ENCODE measurements at places on chromosomes 6 and 20. TPM values are rescaled to one million over a fixed set of nuclear protein-coding genes. Genes with fewer than 3 reads are reported as not detected.

DNA sequence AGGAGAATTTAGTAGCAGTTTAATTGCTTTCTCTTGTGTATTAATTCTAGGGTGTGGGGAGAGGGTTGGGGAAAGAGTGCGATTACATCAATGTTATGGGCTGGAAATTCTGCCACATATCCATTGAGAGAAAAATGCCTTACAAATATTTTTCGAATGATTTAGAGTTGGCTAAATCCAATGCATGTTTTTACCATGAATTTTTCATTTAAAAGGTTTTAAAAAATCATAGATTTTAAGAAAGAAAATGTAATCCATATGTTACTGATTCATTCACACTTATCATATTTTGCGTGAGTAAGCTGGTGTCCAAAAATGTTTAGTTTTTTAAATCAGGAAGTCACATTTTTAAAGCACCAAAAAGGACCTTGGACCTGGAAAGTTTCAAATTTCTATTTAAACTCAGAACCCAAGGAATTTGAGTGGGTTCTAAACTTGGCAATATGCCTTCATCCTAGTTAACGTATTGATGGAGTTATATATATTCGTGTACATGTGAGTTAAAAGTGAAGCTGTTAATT lies 627.4 kb upstream of the CITED2 start:
- DNase-seq = no peak

- DNase-seq = no peak
Observed at GRCh38 chr6:40535110-40535818, 51.9 kb downstream of the LRFN2 start.

GRCh38 chr20:50192364-50193198 lies 2.0 kb downstream of the CEBPB start:
- DNase-seq = peak; percentile 53

CTNNBL1 gene
- 77.5 TPM for polyA plus RNA-seq

BFSP1 gene
- 3.6 TPM for polyA plus RNA-seq

- DNase-seq = no peak
Observed at GRCh38 chr6:78700991-78701390, 166.4 kb upstream of the IRAK1BP1 start.

- DNase-seq = peak; percentile 43
Observed at GRCh38 chr20:49685809-49686208, 27.9 kb downstream of the B4GALT5 start.

GRCh38 chr6:41684311-41685180 lies 46.3 kb downstream of the MDFI start:
- no peak for DNase-seq

F13A1 gene
- polyA plus RNA-seq = 6.2 TPM

ASIP gene
- not detected for polyA plus RNA-seq

- no peak for DNase-seq
Observed at GRCh38 chr6:121839896-121840295, 404.4 kb downstream of the GJA1 start.

DNA sequence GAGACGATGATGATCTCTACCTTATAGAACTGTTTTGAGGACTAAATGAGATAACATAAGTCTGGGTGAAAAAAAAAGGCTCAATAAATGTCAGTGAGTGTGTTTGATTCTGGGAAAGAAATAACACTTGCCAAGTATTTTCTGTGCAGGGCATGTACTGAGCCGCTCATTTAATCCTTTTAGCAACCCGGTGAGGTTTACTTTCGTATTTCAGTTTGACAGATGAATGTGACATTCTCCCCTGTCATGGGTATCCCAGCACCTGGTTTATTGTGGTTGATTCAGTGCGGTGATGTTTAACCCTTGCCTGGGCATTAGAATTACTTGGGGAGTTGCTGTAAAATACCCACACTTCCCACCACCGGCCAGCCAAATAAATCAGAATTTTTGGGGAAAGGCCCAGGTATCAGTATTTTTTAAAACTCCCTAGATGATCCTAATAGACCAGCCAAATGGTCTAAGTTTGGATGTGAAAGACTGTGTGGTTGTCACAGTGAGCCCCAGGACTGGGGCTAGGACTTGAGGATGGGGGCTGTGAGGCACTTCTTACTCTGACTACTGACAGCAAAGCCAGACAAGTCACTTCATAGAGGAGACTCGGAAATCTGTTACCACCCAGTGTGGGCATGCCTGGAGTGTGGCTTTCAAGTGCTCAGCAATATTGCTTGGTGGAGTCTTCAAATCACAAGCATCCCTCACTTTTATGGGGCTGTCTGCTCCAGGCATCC lies 100.2 kb upstream of the KCNG1 start:
- peak; percentile 23 for DNase-seq

GRCh38 chr20:47265984-47266383 lies 90.5 kb downstream of the ZMYND8 start:
- DNase-seq = no peak

GRCh38 chr6:169950558-169950957 lies 199.1 kb downstream of the ERMARD start:
- peak; percentile 32 for DNase-seq

- DNase-seq = no peak
Observed at GRCh38 chr6:106825156-106825555, 149.4 kb downstream of the CD24 start.

DNA sequence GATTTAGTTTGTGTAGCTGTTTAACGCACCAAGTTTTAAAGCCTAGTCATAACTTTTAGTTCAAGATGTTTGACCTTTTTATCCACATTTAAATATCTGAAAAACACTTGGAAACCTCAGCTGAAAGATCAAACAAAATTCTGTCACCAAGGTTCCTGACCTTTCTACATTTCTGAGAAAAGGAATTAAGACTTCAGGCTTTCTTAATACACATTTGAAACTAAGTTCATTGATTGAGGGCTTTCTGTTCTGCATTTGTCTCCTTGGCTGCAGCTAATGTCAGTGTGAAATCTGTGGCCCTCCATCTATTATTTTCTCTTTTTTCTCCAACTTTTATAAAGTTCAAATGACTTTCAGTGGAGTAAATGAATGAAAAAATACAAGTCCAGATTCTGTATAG lies 22.7 kb upstream of the FBXL4 start:
- DNase-seq = no peak

NHLRC1 gene
- 2.1 TPM for polyA plus RNA-seq

- DNase-seq = no peak
Observed at GRCh38 chr20:63891061-63892002, 3.6 kb upstream of the DNAJC5 start.

DNA sequence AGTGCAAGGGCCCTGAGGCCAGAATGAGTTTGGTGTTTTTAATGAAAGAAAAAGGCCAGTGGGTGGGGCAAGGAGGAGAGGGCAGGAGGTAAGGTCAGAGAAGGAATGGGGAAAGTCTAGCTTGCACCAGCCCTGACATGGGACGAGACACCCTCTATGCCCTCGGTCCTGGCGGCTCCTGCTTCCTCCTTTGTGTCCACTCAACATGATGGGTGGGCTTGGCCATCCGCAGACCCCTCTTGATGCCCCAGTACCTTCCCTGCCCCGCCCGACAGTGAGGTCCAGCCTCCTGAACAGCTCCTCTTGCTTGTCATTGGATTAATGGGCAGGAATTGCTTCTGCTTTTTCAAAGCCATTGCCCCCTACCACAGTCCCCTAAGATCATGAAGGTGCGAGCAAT lies 33.6 kb upstream of the ANGPT4 start:
- no peak for DNase-seq

- DNase-seq = no peak
Observed at GRCh38 chr20:31770243-31770642, 31.2 kb downstream of the TPX2 start.

GRCh38 chr6:53627391-53628218 lies 38.0 kb downstream of the KLHL31 start:
- no peak for DNase-seq

DNA sequence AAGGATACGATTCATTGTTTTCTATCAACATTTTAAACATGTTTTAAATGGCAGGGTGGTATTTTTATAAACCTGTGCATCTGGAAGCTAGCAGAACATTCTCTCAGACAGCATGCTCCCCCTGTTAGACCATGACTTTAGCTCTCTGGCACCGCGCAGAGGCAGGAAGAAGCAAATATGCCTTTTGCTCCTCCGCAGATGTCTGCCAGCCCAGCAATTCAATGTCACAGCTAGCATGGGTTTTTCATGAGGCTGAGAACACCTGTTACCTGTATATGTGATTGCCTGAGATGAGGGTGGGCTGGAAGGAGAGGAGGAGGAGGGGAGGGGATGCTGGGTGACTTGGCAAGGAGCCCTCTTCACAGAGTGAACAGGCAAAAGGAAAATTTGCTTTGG lies 6.7 kb downstream of the MTCH1 start:
- DNase-seq = peak; percentile 72

DNA sequence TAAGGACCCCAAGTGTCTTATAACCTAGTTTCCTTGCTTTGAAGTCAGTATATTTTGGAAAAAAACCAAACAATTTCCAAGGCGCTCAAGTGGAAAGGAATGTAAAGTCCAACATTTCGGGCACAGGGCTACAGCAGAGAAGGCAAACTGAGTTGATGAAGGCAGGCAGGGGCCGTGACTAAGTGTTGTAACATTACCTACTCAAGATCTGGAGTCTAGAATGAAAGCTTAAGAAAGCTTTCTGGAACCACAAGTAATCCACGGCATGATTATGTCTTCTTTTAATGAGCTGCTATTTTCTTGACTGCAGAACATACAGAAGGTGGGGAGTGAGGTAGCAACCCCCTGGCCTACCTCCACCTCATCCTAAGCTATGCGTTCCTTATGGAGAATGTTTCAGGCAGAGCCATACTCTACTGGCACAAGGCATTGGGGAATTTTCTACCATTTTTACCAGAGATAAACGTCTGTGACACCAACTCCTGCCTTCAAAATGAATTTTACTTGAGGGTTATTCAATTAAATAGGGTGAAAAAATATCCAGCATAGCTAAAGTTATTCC lies 4.3 kb downstream of the PPP1R10 start:
- DNase-seq = no peak

GRCh38 chr20:58065508-58066361 lies 162.7 kb downstream of the ANKRD60 start:
- DNase-seq = no peak

All from brain (organoid and tissue), 16 donors.